Thoracic aorta endothelial cell (primary cell): ENCODE measurements at places on chromosomes 13 and 19. TPM values are rescaled to one million over a fixed set of nuclear protein-coding genes. Genes with fewer than 3 reads are reported as not detected.

F7 gene
- total RNA-seq, result not detected in 2 replicates

PLVAP gene
- 2.5 and 3.6 TPM in 2 replicates for total RNA-seq

APLP1 gene
- 2.2 and 3.6 TPM in 2 replicates for total RNA-seq

CGB7 gene
- 0.13 and 0.29 TPM in 2 replicates for total RNA-seq

ZNF880 gene
- total RNA-seq, result 9.5 and 11.8 TPM in 2 replicates
